ENCODE measurements at places on chromosomes 7 and 10. TPM values are rescaled to one million over a fixed set of nuclear protein-coding genes. Genes with fewer than 3 reads are reported as not detected.

Gene AS3MT
- total RNA-seq: 13.7 TPM

Gene DNAJC2
- 26.1 TPM for total RNA-seq

Gene CALCR
- total RNA-seq: not detected

Gene MMD2
- not detected for total RNA-seq

Gene CYP17A1
- not detected for total RNA-seq

Gene OR2A42
- total RNA-seq: not detected

Gene NPC1L1
- total RNA-seq: under 0.01 TPM

Gene PTPRZ1
- total RNA-seq: 0.89 TPM

Gene MRPL32
- total RNA-seq: 48.9 TPM

Gene LRMDA
- 0.55 TPM for total RNA-seq

Gene MTPN
- 150 TPM for total RNA-seq

Gene LEP
- total RNA-seq: 0.12 TPM

Gene EBF3
- 0.12 TPM for total RNA-seq

Data from uterine smooth muscle cell (primary cell).